ENCODE measurements at places on chromosomes 11 and 22. TPM values are rescaled to one million over a fixed set of nuclear protein-coding genes. Genes with fewer than 3 reads are reported as not detected.

- no peaks in the 10 kb centered on the region for H3K27me3 ChIP-seq
- H3K4me3 ChIP-seq: no peak overlapping the region
- H3K4me1 ChIP-seq: no peaks in the 10 kb centered on the region
Observed at GRCh38 chr11:125257751-125258150, 93.2 kb downstream of the PKNOX2 start.

Gene GLYATL1
- polyA plus RNA-seq: not detected

DNA sequence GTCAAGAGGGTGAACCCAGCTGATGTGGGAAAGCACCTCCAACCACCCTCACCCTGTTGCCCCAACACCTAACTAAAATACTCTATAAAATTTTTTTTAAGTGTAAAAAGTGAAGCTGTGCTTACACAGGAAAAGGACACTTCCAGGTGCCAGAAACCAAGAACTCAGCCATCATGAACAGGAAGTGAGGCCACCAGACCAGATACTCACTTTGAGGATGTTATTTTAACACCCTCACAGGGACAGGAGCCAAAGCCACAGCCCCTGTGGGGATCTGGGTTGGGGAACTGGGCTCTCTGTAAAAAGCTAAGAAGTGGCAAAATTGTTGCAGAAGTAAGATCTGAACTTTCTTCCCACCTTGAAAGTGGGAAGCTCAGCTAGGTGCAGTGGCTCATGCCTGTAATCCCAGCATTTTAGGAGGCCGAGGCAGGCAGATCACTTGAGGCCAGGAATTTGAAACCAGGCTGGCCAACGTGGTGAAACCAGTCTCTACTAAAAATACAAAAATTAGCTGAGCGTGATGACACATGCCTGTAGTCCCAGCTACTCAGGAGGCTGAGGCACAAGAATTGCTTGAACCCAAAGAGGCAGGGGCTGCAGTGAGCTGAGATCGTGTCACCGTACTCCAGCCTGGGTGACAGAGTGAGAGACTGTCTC lies 3.8 kb downstream of the RSPH14 start:
- DNase-seq: peak; percentile 63
- H3K4me3 ChIP-seq: no peak overlapping the region
- H3K36me3 ChIP-seq: no peaks in the 10 kb centered on the region

Gene TOMM22
- polyA plus RNA-seq: 58.0 TPM

Gene CD248
- not detected for polyA plus RNA-seq

GRCh38 chr11:40338739-40339138 lies 1120.7 kb downstream of the LRRC4C start:
- no peaks in the 10 kb centered on the region for H3K27me3 ChIP-seq
- no peak overlapping the region for H3K27ac ChIP-seq
- H3K36me3 ChIP-seq: no peaks in the 10 kb centered on the region
- no peaks in the 10 kb centered on the region for H3K4me1 ChIP-seq
- no peak for DNase-seq

DNA sequence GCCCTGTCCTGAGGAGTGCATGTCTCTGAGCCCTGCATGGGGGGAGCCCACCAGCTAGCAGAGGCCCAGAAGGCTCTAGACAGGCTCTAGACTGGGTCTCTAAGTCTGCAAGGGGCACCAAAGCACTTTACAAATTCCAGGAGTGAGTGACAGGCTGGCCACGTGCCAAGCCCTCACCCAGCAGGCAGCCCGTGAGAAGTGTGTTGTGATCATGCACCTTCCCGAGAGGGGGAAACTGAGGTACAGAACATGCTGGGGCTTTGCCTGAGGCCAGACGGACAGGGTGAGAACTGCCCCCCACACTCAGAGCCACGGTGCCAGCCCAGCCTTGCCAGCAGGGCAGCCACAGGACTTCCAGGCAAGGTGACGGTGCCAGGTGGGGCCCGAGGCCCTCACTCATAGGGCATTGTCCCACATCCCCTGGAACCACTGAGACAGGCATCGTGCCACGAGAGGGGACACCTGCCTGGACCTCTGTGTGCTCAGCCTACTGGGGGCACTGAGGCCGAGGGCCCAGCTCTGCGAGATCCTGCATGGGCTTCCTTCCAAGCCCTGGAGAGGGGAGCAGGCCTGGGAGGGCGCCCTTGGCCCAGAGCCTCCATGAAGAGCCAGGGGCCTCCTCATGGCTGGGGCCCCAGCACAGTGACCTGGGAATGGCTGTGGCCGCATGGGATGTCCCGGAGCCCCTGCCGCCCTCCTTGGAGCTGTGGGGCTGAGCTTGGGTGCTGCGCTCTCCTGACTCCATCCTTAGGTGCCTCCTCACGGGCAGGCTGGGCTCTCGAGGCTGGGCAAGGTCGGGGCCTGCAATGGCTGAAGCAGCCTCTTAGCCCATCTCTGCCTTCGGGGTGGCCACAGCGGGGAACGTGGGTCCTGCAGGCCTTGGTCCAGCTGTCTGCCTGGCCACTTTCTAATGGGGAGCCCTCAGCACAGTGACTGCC lies 121.5 kb downstream of the KCNQ1OT1 start:
- no peaks in the 10 kb centered on the region for H3K27me3 ChIP-seq

DNA sequence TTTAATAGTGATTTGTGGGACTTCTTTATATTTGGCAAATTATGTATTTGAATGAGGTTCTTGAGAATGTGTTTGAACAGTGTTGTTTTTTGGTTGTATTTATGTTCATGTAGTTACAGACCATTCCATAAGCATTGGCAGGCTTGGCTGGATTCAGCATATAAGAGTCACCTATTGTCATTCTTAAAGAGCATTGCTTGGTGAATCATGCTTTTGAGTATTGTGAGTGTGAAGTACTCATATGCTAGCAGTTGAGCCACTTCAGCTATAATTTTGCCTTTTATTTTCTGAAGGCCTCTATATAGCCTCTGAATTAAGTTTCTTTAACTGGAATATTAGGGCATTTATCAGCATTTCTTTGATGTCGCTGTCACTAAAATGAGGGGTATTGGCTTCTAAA lies 110.0 kb upstream of the GAL start:
- DNase-seq: no peak
- H3K36me3 ChIP-seq: peaks cover 99% of the 10 kb centered on the region
- H3K4me3 ChIP-seq: no peak overlapping the region
- H3K4me1 ChIP-seq: no peaks in the 10 kb centered on the region

DNA sequence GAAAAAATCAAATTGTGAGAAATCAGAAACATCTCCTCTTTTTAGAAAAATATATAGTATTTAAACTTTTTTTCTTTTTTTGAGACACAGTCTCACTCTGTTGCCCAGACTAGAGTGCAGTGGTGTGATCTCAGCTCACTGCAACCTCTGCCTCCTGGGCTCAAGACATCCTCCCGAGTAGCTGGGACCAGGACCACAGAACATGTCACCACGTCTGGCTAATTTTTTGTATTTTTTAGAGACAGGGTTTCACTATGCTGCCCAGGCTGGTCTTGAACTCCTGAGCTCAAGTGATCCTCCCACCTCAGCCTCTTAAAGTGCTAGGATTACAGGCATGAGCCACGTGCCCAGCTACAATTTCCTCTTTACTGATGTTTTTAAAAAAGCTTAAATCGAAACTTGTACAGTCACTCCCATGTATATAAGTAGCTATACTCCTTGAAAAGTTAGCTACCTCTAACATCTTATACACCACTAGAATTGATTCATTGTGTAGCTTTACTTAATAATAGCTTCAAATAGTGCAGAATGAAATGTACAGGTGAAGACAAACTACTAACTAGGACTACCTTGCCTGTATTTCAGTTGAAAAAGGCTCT lies 10.3 kb downstream of the EIF4G2 start:
- H3K4me1 ChIP-seq: peaks cover 35% of the 10 kb centered on the region
- peak overlapping the region; percentile 80 for H3K27ac ChIP-seq
- peak; percentile 50 for DNase-seq
- no peak overlapping the region for H3K4me3 ChIP-seq
- H3K36me3 ChIP-seq: peaks cover 70% of the 10 kb centered on the region
- H3K27me3 ChIP-seq: no peaks in the 10 kb centered on the region

Measured in CD14-positive monocyte (primary cell).